ENCODE measurements at places on chromosomes 11 and 22.

- no peak for DNase-seq
Measured at GRCh38 chr11:133207995-133208394, 324.3 kb downstream of the OPCML start.

DNA sequence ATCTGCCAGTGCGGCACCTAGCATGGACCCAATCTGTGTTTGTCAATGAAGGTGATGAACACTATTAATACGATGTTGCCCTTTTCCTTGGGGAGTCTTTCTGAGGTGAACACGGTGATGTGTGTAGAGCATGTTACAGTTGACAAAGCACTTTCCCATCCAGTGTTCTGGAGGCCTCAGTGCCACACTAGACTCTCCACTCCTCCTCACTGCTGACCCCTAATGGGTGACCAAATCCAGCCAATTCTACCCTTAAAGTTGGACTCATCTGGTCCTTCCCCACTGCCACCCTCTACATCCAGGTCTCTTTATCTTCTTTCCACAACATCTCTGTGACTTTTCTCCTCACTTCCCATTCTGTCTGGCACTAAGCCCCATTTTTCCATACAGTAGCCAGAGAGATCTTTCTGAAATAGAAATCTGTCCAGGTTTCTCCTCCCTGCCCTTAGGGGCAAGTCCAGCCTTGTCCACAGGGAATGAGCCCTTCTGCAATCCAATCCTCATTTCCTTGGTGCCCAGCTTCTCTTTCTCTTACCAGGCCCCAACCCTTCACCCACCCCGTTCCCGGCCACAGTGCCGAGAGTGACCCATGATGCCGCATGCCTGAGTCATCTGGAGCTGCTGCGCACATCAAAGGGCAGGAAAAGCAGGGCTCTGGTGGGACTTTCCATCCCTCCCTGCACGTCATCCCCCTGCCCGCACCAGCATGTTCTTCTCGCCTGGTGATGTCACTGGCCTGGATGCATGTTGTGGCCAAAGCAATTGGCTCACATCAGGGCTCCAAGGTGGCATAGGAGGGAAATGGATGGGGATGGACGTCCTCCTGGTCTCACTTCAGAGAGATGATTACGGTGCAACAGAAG lies 64.2 kb downstream of the RASSF10 start:
- no peak for DNase-seq

- DNase-seq = peak; percentile 98
Measured at GRCh38 chr22:37674951-37675929, at the start of gene LGALS1. Gene LGALS1 (plus strand): TSS chr22:37675636. CDS start chr22:37675703, 67 bp downstream.

- no peak for DNase-seq
Measured at GRCh38 chr22:23267226-23268043, 87.1 kb downstream of the BCR start.

DNA sequence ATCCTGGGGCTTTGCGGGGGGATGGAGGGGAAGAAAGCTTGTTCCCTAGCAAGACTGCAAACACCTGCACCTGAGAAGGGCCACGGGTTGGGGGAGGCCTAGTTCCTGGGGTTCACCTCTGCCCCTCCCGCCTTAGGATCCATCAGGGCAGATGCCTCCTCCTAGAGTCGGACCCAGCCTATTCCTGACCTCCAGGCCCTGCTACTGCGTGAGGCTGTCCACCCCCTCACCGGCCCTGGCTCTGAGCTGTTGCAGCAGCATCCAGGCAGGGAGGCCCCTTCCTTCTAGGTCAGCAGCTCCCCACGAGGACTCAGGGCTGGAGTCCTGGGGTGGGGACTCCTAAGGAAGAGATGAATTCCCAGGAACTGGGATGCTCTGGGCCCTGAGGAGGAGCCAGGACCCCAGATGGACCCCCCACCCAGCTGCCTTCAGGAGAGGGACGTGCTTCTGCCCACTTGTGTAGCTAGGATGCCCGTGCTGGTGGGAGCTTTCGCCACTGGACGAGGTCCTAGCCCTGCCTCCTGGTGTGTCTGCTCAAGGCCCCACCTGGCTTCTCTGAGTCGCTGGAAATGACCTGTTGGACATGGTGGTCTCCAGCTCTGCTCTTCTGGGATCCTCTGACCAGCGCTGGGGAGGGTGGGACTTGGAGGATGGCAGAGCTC lies 10.3 kb downstream of the MRGPRF start:
- peak; percentile 50 for DNase-seq

- DNase-seq = no peak
Measured at GRCh38 chr22:47394504-47395440, 632.3 kb downstream of the TBC1D22A start.

DNA sequence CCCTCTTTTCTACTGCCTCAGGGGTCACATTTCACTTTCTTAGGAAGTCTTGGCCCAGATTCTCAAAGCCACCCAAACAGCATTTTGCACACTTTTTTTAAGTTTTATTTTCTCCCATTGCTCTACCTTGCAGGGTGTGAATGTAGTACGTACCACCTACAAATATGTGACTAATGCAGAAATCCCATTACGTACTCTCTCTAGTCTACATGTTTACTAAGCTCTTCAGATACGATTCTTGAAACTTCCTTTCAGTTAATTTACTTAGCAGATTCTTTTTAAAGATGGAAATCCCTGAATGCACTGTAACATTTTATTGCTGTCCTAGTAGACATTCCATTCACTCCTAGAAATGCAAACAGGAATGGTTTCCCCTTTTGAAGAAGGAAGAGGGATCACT lies 61.3 kb downstream of the LRRC4C start:
- DNase-seq = no peak

DNA sequence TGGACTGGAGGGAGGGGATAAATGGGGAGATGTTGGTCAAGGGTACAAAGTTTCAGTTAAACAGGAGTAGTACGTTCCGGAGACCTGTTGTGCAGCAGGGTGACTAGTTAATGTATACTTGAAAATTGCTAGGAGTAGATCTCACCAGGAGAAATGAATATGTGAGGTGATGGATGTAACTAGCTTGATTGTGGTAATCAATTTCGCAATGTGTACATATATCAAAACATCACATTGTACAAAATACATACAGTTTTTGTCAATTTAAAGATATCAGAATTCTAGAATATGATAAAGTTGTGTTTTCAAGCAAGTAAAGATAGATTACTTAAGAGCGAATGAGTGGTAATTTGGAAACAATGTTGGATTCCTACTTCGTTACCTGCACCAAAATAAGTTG lies 13.3 kb downstream of the EIF3F start:
- no peak for DNase-seq

GRCh38 chr11:123065621-123066020 lies 3.7 kb upstream of the HSPA8 start:
- DNase-seq = no peak

DNA sequence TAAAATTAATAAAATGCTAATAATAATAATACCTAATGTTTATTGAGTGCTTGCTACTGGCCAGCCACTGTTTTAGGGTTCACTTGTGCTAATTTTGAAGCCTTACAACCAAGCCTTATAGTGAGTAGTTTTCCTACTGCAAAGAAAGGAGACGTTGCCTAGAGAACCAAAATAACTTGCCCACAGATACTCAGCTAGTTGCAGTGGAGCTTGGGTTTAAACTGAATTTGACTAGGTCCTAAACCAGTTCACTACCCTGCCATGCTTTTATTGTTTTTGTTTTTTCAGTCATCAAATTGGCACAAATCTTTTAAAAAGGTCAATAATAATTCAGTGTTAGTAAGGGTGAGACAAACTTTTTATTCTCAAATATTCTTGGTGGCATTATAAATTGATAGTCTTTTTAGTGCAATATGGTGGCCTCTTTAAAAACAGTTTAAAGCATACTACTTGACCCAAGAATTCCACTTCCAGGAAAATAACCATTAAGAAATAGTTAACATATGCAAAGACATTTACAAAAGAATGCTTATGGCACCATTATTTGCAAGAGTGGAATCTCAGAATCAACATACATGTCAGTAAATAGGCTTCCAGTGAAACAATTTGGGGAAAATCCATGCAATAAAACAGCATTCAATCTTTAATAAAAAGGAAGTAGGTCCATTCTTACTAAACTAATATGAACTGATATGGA lies 90.2 kb downstream of the OPCML start:
- DNase-seq = no peak

GRCh38 chr11:95884802-95885201 lies 39.1 kb downstream of the MTMR2 start:
- no peak for DNase-seq

DNA sequence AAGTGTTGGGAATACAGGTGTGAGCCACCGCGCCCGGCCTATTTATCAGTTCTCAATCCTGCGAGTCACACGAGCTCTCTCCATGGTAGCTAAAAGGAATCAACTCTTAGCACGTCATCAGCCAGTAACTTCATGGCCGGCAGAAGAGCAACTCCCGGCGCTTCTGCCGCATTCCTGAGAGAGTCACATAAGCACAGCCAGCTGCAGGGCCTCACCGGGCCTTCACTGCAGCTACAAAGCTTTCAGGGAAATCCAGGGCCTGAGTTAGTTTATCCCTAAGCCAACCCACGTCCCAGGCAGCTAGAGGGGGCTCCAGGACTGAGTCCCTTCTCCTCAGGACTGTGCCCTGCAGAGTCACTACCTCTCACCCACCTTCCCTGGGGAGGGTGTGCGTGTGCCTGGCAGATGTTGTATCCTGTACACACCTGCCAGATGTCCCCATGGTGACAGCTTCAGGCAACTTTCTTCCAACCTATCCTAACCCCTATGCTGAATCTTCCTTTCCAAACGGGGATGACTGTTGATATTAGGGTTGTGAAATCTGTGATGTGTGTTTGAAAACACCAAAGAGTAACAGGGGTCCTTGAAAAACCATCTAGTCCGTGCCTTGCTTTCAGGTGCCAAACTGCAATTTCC lies 45.9 kb upstream of the ARFGAP3 start:
- DNase-seq = no peak

DNA sequence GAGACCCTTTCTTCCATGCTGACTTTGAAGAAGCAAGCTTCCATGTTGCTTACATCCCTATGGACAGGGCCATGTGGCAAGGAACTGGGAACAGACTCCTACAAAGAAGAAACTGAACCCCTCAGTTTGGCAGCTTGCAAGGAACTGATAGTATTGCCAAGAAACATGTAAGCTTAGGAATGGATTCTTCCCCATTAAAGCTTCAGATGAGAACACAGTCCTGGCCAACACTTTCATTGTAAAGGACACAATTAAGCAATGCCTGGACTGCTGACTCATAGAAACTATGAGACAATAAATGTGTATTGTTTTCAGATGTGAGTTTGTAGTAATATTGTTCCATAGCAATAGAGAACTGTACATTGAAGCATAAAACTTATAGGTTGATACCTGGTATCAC lies 82.4 kb downstream of the AASDHPPT start:
- DNase-seq = no peak

DNA sequence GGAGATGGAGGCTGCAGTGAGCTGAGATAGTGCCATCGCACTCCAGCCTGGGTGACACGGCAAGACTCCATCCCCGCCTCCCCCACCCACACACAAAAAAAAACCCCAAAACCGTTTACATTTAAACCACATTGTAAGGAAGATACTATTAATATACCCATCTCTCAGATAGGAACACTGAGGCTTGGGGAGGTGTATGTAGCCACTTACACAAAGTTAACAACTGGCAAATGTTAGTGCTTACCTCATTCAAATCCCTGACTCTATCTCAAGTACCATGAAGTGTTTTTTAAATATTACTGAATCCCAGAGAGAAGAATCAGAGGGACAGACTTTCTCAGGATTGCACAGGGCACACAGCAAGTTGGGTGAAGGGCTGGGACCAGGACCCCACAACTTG lies 164.5 kb downstream of the MIAT start:
- no peak for DNase-seq

DNA sequence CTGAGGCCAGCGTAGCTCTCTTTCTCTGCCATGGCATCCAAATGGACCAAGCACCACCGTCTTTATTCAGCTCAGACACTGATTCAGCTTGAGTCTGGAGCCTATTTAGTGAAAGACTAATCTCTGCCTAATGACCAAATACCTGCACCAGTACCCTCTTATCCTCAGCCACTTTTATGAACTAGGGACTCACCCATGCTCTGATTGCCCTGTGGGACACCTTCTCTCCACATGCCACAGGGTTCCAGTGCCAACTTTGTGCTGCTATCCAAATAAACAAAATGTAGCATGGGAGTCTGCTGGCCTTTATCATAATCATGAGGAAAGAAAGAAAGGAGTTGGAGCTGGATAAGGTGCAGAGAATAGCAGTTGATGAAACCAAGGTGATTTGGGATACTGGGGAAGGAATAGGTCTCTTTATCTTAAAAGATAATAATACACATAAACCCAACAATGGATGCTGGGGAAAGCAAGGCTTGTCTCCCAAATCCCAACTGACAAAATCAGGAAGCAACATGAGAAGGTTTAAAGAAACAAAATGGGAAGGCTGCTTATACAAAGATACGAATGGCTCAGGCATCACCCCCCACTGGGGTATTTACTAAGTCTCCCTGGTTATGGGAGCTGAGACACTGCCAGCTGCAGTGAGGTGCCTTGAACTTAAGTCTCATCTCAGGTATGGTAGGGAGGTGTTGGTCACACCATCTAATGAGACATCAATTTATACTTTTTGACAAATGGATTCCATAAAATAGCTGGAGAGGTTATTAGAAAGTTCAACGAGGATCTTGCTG lies 63.3 kb downstream of the SYT9 start:
- DNase-seq = no peak

GRCh38 chr11:26420331-26420730 lies 88.4 kb downstream of the ANO3 start:
- DNase-seq = no peak

GRCh38 chr22:42632096-42632495 lies 8.3 kb downstream of the ATP5MGL start:
- no peak for DNase-seq
